ENCODE measurements at places on chromosomes 4 and X.

DNA sequence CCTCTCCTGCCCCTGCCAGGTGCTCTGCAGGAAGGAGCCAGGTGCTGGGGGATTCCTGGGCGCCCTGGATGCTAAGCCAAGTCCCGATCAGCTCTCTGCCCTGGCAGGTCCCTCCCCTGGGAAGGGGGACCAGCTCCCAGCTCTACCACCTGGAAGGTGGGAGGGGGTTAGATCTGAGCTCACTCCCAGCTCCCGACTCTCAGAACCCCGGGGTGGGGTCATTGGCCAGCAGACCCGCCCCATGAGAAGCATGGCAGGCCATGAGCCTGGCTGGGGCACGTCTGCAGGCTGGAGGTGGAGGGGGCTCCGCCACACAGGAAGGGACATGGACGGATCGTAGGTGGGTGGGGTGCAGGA lies 83.4 kb upstream of the NKX1-1 start:
- DNase-seq = no peak

DNA sequence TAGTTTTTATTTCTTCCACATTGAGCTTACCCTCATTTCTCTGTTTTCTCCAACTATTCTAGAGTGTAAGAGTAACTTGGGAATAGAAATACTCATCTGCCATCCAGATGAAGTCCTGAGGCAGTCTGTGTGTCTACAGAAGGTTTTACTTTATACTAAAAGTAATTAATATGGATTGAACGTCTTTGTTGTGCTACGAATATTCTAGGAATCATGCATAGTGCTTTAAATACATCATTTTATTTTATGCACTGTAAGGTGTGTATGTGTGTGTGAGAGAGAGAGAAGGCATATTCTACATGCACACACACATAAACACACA lies 305.7 kb downstream of the INPP4B start:
- DNase-seq = no peak

GRCh38 chr4:105022811-105023667 lies 123.6 kb upstream of the TET2 start:
- peak; percentile 1 for DNase-seq

DNA sequence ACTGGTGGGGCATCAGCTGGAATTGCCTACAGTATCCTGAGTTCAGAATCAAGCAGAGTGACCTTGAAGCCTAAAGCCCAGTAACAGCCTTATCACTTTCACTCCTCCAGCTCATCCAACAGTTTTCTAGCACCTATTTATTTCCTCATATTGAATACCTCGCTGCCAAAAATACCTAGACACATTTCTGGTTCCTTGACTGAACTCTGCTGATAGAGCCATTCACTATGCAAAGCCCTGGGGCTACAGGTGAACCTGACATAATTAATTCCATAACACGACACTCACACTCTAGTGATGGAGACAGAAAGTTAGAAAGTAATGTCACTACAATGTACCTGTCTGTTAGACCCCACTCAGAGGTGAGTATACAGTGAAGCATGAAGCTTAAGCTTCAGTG lies 149.0 kb upstream of the STX18 start:
- no peak for DNase-seq

GRCh38 chr4:113411496-113411938 lies 350.0 kb downstream of the CAMK2D start:
- DNase-seq = peak; percentile 95

DNA sequence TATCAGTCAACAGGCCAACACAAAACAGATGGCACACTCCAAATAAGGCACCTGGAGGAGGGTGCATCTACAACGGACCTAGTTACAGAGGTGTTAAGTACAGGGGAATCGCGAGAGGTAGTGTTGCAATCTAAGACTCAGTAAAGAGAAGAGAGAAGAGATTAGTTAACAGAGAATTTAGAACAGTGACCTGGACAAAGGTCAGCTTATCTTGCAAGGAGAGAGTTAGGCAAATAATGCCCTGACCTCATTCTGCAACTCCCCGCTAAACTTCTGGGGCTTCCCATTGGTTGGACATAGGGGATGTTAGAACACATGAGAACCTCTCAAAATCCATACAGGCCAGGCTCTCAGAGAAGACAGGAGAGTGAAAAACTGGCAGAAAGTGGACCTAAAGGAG lies 289.4 kb upstream of the GK2 start:
- no peak for DNase-seq

DNA sequence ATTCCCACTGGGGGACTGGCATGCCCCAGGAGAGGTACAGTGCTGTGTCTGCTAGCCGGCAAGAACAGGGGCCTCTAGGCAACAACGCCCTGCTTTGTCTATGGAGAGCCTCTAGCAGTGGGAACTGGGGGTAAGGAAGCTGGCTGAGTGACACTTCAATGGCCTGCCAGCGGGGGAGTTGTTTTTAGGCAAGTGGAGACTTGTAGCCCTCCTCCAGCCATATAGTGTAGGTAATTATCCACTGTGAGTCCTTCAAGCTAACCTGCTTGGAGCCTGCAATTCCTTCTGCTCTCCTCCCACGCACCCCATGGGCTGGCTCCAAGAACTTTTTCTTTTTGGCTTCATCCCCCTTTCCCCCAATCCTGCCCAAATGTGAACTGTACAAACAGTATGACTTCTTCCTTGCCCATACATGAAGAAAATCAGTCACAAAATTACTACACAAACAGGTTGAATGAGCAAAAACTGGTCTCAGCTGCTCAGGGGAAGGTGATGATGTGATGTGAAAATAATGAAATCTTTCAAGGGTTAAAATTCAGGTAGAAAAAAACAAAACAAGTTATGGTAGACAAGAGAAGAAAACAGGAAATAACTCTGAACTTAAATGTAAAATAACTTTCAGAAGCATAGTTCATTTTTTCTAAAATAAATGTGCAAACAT lies 33.1 kb downstream of the LEF1 start:
- no peak for DNase-seq

DNA sequence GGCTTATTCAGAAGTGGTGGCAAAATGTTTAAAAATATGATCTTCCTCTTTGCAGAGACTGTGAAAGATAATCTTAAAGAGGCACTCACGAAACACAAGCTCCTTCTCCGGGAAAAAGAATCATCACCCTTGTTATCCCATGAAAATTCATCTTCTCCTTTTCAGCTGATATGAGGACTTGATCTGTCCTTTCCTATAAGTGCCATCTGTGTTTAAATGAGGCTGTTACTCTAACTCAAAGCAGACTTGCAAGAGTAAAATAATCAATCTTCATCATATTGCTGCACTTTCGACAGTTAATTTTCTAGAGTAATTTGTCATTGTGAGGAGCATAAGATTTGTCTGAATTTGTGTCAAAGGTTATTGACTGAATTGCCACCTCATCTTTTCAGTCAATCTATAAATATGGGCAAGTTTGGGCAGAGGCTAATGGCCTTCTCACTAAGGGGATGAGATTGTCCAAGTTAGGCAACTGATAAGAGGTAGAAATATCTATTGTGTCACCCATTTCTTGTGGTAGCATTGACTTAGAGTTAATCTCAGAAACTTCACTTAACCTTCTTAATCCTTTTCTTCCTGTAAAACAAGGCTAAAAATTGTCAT lies 452.9 kb downstream of the GRXCR1 start:
- DNase-seq = no peak

- DNase-seq = peak; percentile 95
Observed at GRCh38 chr4:82780752-82781231, 17.8 kb downstream of the SCD5 start.

- DNase-seq = peak; percentile 3
Observed at GRCh38 chrX:70508296-70508911, 63.8 kb downstream of the DLG3 start.

DNA sequence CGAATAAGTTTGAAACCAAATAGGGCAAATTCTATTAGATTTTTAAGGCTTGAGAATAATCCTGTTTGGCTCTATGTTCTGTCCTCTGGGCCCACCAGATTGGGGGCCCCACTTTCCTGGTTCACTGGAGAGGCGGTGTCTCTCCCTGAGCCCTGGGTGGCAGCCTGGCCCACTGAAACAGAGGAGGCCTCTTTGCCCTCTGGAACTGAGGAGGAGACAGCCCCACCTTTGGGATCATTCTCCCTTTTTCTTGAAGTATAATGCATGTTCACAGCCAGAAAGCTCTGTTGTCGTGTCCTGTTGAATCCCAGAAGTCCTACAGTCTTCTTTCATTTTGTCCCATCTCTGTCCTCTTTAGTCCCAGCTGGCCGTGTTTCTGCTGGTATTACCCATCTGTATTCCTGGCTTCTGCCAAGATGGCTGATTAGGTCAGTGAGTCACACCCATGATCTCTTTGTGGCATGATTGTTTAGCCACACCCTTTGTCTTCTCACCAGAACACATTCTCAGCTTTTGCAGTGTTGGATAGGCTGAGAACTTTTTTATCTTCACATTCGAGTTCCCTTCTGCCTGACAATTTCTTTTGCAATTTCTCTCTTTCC lies 8.1 kb upstream of the TBC1D25 start:
- peak; percentile 62 for DNase-seq
